Vagina (tissue), 2 donors: ENCODE measurements at places on chromosomes 11 and 22.

GRCh38 chr11:79097246-79097875 lies 343.5 kb downstream of the TENM4 start:
- DNase-seq = no peak

- DNase-seq = no peak
Measured at GRCh38 chr11:42085736-42086135, 626.3 kb upstream of the LRRC4C start.

DNA sequence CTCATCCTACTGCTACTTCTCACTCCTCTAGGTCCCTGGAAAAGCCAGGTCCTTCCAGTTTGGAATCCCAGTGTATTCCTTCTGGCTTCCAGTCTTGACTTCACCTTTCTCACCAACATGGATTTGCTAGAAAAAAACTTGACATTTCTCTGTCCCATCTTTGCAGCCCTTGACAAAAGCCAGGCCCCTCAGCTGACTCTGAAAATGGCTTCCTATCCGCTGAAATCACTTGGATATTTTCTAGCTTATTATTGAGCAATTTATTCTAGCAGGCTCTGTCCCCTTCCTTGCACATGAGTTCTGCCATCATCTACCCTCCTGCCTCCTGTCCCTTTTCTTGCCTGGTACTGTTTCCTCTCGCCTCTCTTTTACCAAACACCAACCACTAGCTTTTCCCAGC lies 427.2 kb downstream of the BUD13 start:
- DNase-seq = no peak

DNA sequence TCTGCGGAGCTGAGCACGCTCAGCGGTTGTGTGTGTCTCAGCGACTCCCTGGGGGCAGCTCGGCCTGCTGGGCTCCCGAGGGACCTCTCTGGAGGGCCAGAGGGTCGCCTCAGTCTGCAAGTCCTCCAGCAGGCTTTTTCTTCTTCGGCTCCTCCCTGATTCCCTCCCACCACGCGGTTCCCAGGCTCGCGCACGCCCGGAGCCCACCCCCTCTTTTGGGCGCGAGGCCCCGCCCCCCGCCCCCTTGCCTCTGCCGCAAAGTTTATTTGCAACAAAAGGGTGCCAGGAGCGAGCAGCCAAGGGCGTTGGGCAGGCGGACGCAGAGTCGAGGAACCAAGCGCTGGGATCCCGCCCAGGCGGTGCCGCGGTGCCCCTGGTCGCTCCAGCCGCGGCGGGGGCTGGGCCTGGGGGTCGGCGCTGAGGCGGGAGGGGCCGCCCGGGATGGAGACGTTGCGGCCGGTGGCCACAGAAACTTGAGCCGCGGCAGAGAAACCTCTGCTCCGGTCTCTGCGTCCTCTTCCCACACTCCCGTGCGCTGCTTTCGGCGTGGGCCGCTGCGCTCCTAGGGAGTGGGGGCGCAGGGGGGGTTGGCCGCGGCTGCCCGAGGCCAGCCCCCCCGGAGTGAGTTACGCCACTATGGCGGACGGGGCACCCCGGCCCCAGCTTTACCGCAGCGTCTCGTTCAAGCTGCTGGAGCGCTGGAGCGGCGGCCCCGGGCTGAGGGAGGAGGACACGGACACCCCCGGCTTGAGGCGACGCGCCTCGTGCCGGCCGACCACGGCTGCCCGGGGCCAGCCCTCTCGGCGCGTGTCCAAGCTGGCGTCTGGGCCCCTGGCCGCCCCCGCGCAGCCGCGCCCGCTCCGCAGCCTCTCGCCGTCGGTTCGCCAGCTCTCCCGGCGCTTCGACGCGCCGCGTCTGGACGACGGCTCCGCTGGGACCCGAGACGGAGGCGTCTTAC lies at the start of gene ARHGEF17:
Gene ARHGEF17, plus strand, starts transcription at position 274 of the 958 bp plus-strand sequence. Its CDS starts 363 bp downstream, at position 637.
- DNase-seq = no peak

- no peak for DNase-seq
Measured at GRCh38 chr11:33197915-33198727, 36.8 kb upstream of the CSTF3 start.

- DNase-seq = no peak
Measured at GRCh38 chr11:113022262-113022661, 61.0 kb downstream of the NCAM1 start.

DNA sequence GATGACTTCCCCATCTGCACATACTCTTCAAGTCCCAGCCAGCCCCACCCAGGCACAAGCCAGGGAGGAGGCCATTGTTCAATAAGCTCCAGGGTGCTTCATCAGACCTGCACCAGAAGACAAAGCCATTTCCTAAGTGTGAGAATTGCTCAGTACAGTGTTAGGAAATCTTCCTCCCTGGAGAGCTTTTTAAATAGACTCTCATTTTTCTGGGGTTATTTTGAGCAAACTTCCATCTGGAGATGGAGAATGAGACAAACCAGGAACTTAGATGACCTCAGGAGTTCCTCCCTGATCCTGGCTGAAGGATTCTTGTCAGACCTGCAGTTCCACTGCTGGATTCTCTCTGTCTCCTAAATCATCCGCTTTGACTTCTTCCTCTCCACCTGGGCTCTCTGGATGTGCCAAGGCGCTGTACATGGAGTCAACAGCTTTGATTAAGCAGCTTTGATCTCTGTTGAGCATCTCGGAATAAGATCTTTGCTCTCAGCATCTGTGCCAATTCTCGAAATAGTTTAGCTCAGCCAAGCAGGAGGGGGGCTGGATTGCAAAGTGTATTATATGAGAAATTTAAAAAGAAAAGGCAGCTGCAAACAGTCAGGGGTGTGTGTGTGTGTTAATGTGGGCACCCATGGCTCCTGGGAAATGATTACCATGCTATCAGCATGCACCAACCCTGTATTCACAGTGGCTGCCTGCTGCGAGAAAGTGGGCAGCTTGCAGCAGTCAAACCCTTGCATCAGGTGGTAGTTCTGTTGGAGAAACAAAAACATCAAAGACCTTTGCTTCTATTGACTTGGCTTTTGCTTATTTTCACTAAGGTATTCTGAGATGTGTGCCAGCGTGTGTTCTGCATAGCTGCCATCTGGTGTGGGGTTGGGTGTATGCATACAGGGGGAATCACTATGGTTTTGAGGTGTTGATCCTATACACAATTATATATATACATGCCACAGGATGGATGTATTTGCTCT lies 70.2 kb upstream of the NAV2 start:
- DNase-seq = peak; percentile 67
